HuH-7 (cell line): ENCODE measurements at places on chromosomes 11 and 22.
A peak's percentile ranks its signal among the peaks of the same experiment; 100 is the strongest.

DNA sequence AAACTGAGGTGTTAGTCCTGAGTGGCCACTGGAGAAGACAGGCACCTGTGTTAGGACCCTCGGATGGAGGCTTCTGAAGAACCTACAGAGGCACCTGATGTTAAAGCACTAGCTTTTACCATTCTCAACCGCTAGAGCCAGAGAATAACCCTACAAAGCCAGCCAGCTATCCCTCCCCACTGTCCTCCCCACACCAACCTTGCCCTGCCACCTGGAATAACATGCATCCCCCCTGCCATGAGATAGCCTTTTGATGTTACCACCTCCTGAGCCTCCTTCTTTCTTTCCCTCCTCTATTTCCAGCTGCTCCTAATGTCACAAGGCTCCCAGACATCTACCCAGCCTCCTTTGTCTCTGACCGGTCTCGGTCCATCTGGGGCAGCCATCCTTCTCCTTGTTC lies 28.1 kb downstream of the COMMD9 start:
- DNase-seq, result no peak

- no peak for DNase-seq
These were observed 24.1 kb upstream of the WNT7B start for GRCh38 chr22:46001046-46001425.

DNA sequence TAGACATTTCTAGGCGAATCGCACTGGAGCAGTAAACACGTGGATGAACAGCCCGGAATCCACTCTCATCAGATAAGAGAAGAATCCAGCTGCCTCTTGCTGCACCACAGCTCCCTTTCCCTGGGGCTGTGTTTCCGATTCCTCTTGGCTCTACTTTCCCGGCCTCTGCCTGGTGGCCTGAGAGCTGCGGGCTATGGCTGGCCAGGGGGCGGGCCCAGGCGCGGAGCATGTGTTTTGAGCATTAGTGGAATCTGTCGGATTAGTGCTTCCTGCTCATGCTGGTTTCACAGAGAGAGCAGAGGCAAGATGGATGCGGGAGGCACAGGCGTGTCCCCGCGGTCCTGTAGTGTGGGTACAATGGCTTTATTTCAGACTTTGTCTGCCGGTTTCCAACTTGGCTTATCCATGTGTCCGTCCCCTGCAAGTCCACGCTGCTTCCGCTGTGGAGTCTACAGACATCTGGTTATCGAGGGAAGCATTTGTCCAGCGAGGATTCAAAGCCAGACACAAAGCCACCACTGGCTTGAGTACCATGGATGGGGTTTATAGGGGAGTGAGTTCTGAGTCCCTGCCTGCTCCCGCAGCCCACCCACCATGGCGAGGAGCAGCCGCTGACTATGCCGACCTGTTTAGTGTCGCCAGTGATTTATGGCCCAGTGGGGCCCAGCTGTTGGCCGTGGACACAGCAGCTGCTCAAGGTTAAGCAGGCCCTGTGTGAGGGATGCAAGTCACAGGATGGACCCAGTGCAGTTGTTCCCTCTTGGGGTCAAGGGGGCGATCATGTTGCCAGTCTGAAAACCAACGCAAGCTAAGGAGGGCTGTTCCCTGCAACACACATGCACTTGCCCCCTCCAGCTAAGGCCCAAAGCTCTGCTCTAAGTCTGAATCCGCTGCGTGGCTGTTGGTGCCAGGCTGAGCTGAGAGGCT lies 43.3 kb upstream of the EP300 start:
- peak; percentile 67 for DNase-seq

DNA sequence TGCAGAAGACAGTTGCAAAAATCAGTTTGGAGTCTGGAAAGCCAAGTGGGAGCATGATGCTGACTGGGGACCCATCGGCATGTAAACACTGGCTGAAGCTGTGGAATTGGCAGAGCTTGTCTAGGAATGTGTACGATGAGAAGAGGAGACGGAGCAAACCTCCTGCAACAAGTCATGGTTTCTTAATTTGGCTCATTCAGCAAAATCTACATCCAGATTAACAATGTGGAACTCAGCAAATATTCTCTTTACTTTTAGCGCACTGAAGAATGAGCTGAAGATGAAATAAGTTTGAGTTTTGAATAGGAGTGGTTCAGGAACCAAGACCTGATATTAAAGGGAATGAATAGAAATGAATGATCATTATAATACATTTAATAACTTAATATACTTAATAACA lies 26.6 kb downstream of the RASSF10 start:
- no peak for DNase-seq

DNA sequence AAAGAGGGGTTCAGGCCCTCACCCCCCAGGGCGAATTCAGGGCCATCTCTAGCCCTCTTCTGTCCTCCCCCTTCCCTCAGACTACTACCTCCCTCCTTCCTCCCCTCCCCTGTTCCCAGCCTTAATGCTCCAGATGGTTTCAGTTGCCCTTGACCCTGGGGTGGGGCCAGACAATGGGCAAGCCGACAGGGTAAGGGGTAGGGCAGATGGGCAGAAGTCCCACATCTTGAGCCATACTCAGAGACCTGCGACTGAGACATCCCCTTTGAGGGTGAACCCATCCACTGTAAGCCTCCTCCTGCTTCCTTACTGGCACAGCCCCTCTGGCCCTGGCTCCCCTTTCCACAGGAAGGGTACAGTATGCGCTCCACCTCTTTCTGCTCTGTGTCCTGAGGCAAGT lies 1.9 kb downstream of the RHBDD3 start:
- DNase-seq, result peak; percentile 12

- DNase-seq, result no peak
These were observed 19.4 kb downstream of the TUBA8 start for GRCh38 chr22:18130018-18130417.

DNA sequence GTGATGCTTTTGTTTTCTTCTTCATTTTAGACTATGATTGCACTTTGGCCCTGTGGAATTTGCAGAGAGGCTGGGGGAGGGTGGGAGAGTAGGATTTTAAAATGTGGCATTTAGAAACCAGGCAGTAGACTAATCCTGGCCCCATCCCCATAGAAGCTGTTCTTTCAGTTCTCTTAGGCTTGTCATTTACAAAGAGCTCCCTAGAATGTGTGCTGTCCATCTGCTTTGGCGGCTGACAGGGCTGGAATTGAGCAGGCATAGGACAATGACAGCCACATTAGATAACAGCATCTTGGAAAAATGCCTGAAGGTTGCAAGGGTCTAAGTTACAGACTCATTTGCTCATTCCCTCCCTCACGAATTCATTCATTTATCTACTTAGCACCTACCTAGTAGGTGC lies 9.8 kb downstream of the INSC start:
- no peak for DNase-seq

GRCh38 chr11:65376138-65376713 lies 6.2 kb downstream of the SLC25A45 start:
- DNase-seq, result no peak

DNA sequence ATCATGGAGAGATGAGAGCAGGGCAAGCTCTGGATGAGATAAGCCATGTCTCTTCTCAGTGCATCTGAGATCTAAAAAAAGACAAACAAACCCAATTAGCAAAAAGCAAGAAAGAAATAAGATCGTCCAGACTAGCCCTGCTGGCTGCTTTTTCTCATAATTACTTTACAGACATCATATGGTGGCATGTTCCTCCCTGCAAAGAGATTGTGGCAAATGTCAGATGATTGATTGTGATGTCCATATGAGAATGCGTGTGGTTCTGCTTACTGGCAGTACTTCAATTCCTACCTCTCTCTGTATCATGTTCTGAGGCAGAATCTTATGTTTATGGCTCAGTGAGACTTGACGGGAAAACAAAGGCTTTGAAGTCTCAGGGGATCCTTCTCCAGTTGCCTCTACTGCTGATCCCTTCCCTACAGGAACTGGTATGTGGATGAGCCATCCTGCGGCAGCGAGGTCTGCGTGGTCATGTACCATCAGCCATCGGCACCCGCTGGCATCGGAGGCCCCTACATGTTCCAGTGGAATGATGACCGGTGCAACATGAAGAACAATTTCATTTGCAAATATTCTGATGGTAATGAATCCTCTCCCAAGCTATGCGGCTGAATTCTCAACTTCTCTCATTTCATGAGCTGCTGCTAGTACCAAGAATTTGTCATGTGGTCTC lies 8.8 kb downstream of the LAYN start:
- DNase-seq, result no peak

DNA sequence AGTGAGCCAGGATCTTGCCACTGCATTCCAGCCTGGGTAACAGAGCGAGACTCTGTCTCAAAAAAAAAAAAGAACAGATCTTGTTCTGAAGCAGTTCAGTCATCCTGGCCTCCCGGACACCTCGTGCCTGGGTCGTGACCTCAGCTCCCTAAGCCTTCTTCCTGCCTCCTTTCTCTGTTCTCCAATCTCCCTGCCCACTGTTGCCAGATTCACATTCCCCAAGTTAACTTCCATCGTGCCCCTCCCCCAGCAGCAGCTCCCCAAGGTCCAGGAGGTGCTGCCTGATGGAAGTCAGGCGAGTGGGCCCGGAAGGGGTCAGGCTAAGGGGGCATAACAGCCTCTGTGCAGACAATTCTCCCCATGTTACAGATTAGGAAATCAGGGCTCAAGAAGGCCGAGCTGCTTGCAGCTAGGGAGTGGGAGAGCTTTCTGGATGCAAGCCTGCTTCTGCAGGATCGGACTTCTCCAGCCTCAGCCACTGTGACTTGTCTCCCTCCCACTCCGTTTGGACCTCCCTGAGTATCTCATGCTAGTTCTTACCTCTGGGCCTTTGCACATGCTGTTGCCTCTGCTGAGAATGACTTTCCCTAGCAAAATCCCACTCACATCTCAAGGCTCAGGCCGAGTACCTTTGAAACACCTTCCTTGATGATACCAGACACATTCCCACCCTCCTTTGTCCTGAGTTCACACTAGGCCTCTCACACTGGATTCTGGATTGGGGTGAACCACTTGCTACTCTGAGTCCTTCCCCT lies 14.3 kb upstream of the TMEM184B start:
- DNase-seq, result no peak

- DNase-seq, result no peak
These were observed 75.3 kb downstream of the SC5D start for GRCh38 chr11:121367844-121368225.

DNA sequence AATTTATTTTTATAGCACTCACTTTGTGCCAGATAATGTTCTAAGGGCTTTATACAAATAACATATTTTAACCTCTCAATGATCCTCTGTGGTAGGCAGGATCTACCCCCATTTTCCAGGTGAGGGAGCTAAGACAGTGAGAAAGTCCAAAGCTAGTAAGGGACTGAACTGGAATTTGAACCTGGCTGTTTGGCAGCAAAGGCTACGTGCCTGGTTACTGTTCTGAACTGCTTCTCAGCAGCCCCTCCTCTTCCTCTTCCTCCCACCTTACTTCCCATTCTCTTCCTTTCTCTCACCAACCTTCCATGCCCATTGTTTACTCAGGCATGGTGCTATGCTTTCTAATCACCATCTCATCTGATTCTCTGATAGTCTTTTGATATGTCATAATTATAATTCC lies 82.0 kb downstream of the INSC start:
- no peak for DNase-seq

GRCh38 chr11:44621784-44622183 lies 56.3 kb downstream of the CD82 start:
- no peak for DNase-seq

GRCh38 chr11:57597461-57597915 lies at the start of gene SERPING1:
Gene SERPING1 (plus strand): TSS chr11:57597685. CDS start chr11:57598271, 586 bp downstream.
- DNase-seq, result peak; percentile 86

GRCh38 chr22:44132724-44133123 lies 48.0 kb upstream of the PARVG start:
- no peak for DNase-seq

- no peak for DNase-seq
These were observed 92.7 kb upstream of the TBCEL start for GRCh38 chr11:120931057-120931779.

DNA sequence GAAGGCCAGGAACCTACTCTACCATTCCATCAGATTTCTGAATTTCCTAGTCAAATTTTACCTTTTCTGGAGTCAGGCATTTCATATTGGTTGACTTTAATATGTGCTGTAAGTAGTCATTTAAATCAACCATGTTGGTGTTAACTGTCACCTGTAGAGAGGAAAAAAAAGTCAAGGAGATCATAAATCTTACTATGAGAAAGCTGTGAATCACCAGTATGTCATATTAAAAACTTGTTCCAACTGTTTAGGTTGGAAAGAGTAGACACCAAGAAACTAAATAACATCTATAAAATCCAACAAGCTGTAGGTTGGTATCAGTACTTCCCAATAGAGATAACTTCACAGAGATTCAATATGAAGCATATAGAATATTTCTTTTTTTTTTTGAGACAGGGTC lies 39.5 kb downstream of the COPB1 start:
- DNase-seq, result no peak

GRCh38 chr11:116976941-116977570 lies 121.2 kb downstream of the SIK3 start:
- no peak for DNase-seq

DNA sequence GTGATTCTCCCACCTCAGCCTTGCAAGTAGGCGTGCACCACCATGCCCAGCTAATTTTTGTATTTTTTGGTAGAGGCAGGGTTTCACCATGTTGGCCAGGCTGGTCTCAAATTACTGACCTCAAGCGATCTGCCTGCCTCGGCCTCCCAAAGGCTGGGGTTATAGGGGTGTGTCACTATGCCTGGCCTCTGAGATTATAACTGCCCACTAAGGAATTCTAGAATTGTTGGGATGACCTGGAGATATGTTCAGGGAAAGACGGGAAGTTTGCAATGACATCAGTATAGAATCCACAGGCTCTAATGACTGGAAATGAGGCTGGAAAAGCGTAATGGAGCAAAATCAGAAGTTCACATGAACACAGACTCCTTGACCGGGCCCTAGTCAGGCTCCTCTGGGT lies 62.2 kb downstream of the CLMP start:
- no peak for DNase-seq

DNA sequence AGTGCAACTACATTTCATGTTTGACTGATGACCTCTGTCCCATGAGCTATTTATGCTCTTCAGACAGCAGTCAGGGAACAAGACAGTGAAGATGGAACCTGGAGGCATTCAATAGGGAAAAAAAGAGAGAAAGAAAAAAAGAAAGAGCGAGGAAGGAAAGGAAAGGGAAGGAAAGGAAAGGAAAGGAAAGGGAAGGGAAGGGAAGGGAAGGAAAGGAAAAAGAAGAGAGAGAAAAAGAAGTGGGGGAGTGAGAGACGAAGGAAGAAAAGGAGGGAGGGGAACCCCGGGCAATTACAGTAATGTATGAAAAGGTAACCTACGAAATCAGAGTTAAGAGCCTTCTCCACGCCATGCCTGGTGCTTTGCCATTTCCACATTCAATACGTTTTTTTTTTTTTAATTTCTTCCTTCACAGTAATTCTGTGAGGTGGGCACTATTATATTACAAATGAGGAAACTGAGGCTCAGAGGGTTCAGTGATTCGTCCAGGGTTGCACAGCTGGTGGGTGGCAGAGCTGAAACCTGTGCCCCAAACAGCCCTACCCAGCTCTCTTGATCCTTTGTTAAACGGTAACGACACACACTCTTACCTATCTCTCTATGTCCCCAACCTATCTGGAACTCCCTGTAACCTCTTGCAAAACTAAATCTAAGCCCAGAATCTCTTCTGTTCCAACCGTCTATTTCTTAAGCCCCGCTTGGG lies 39.3 kb downstream of the ETS1 start:
- no peak for DNase-seq

- no peak for DNase-seq
These were observed 18.2 kb downstream of the UBASH3B start for GRCh38 chr11:122673701-122674100.

GRCh38 chr22:42678894-42679293 lies 29.7 kb upstream of the CYB5R3 start:
- DNase-seq, result no peak

- DNase-seq, result no peak
These were observed 694.7 kb downstream of the NTM start for GRCh38 chr11:132064987-132065620.

GRCh38 chr11:109203176-109203575 lies 218.8 kb upstream of the C11orf87 start:
- no peak for DNase-seq

GRCh38 chr11:73334384-73335203 lies 26.5 kb downstream of the ARHGEF17 start:
- no peak for DNase-seq
